ENCODE measurements at places on chromosomes 7 and 10. TPM values are rescaled to one million over a fixed set of nuclear protein-coding genes. Genes with fewer than 3 reads are reported as not detected.

The SFRP5 gene
- total RNA-seq, result 0.38 TPM

The ACHE gene
- total RNA-seq, result 2.8 TPM

The LRRC72 gene
- total RNA-seq, result not detected

The GIMAP2 gene
- 12.2 TPM for total RNA-seq

The SPDYE3 gene
- total RNA-seq, result not detected

The FAM241B gene
- total RNA-seq, result 2.2 TPM

The ARL3 gene
- 11.6 TPM for total RNA-seq

The TSPAN12 gene
- total RNA-seq, result 7.5 TPM

The EBLN1 gene
- not detected for total RNA-seq

The SPDYE16 gene
- 0.10 TPM for total RNA-seq

The AIFM2 gene
- 9.6 TPM for total RNA-seq

The CALML5 gene
- total RNA-seq, result not detected

The SPDYE2 gene
- not detected for total RNA-seq

The SFRP4 gene
- 197 TPM for total RNA-seq

The ZNF786 gene
- 3.4 TPM for total RNA-seq

The NKX6-2 gene
- not detected for total RNA-seq

The CFAP69 gene
- 13.0 TPM for total RNA-seq

The AGR2 gene
- total RNA-seq, result not detected
